ENCODE measurements at places on chromosomes 5 and 9. TPM values are rescaled to one million over a fixed set of nuclear protein-coding genes. Genes with fewer than 3 reads are reported as not detected.

The SLC45A2 gene
- not detected for total RNA-seq

The COL23A1 gene
- total RNA-seq: not detected

The SIL1 gene
- total RNA-seq: 26.8 TPM

The PHF2 gene
- 17.3 TPM for total RNA-seq

The CD180 gene
- not detected for total RNA-seq

The POU5F2 gene
- total RNA-seq: not detected

The RANBP17 gene
- total RNA-seq: 3.1 TPM

The QRFP gene
- total RNA-seq: not detected

The NFIB gene
- total RNA-seq: 9.9 TPM

The CATSPER3 gene
- 0.59 TPM for total RNA-seq

The PCDHGA3 gene
- not detected for total RNA-seq

The DNAJC18 gene
- 6.4 TPM for total RNA-seq

The NR5A1 gene
- not detected for total RNA-seq

The FRMD3 gene
- 2.7 TPM for total RNA-seq

The FOXI1 gene
- not detected for total RNA-seq

The CAAP1 gene
- total RNA-seq: 16.1 TPM

The MARCHF3 gene
- total RNA-seq: 1.2 TPM

The MXD3 gene
- 13.3 TPM for total RNA-seq

The CER1 gene
- total RNA-seq: not detected

The FAM193B gene
- 31.4 TPM for total RNA-seq

The CDC14B gene
- total RNA-seq: 10.1 TPM

The ACOT12 gene
- total RNA-seq: not detected

The PCDHGB7 gene
- total RNA-seq: 0.07 TPM

The IL17B gene
- total RNA-seq: not detected

The VCAN gene
- 23.4 TPM for total RNA-seq

The PCDHB16 gene
- 0.05 TPM for total RNA-seq

The SPATA31E1 gene
- not detected for total RNA-seq

The PCDHGA8 gene
- 0.02 TPM for total RNA-seq

The IFNA13 gene
- not detected for total RNA-seq

The ZNF367 gene
- 5.1 TPM for total RNA-seq

The SH3PXD2B gene
- 16.0 TPM for total RNA-seq

The PCDH1 gene
- 1.7 TPM for total RNA-seq

The DDX41 gene
- total RNA-seq: 119 TPM

The OR13C4 gene
- not detected for total RNA-seq

The BTNL3 gene
- total RNA-seq: not detected

The SLC1A3 gene
- total RNA-seq: not detected

The PCDHB7 gene
- total RNA-seq: not detected

The CDC20B gene
- 0.16 TPM for total RNA-seq

The SLC25A2 gene
- not detected for total RNA-seq

The CMBL gene
- total RNA-seq: 21.9 TPM

The PPP2R2B gene
- 0.15 TPM for total RNA-seq

The MRPL36 gene
- 111 TPM for total RNA-seq

The GPR151 gene
- total RNA-seq: not detected

The GPX8 gene
- 38.5 TPM for total RNA-seq

The GMCL2 gene
- total RNA-seq: not detected
